ENCODE measurements at places on chromosomes 1 and 21.

- no peak for DNase-seq
Measured at GRCh38 chr1:41341772-41342562, 19.3 kb upstream of the FOXO6 start.

DNA sequence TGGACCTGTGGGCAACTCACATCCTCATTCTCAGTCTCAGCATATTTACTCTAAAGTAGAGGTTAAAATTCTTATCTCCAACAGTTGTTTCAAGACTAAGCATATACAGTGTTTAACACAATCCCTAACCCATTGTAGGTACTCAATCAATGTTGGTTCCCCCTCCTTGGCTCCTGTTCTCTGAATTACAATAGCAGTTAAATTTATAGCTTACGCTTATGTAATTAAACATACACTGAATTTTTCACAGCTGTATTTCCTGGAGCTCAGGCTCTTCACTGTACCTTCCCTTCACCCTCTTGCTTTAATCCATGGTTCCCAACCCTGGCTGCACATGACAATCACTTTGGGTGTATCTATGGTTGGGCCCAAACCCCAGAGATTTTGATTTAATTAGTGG, 89.4 kb downstream of the LPAR3 start:
- no peak for DNase-seq

GRCh38 chr1:237108297-237109040, 66.5 kb downstream of the RYR2 start:
- DNase-seq: no peak

GRCh38 chr1:218679391-218679790, 334.3 kb downstream of the TGFB2 start:
- no peak for DNase-seq

DNA sequence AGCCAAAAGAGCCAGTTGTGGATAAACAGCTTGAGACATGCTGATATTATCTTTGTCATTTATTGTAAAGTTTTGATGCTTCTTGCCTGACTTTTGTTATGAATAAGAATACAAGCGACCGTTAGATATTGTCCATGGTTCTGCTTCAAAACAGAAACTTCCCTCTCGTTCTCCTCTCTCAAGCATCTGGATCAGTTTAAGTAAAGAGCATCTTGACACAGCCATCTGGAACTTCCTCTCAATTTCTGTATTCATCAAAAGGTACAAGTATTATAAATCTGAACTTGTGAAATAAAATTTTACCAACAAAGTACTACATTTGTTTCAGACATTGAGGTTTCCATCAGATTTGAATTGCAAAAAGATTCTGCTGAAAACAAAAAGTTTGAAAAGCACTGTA, 36.4 kb upstream of the CLDN14 start:
- DNase-seq: no peak

- DNase-seq: no peak
Measured at GRCh38 chr1:164210211-164210739, 348.7 kb upstream of the PBX1 start.

DNA sequence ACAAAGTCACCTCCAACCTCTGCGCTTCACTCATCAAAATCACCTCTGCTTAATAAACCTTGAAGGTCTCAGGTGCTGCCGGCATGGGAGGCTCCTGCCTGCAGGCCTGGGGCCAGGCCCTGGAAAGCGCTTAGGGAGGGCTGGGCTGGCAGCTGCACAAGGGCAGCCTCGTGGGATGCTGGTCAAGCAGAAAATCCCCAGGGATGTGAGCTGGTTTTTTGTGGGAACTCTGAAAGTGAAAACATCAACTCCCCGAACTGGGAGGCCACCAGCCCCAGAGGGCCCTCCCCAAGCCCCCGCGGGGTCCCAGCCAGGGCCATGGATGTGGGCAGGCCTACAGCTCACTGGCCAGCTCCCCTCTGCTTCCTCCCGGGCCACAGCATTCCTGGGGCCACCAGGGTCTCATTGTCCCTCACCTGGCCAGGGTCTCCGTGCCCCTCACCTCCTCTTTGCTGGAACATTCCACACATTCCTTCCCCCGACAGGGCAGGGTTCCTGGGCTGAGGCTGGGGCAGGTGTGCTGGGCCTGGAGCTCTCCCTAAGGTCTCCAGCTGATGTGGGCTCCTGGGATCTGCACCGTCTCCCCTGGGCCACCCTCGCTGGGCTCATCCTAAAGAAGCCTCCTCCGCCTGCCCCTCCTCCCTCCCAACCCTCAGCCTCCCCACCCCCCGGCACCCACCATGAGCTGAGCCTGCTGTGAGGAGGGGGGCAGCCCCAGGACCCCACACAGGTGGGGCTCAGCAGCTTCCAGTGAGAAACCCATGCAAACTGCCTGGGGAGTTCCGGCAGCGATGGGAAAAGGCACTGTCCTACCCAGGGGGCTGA, 36.0 kb upstream of the POFUT2 start:
- no peak for DNase-seq

GRCh38 chr1:156601122-156601830, at the start of gene GPATCH4:
GPATCH4 (minus strand) TSS chr1:156601479.
- DNase-seq: no peak

DNA sequence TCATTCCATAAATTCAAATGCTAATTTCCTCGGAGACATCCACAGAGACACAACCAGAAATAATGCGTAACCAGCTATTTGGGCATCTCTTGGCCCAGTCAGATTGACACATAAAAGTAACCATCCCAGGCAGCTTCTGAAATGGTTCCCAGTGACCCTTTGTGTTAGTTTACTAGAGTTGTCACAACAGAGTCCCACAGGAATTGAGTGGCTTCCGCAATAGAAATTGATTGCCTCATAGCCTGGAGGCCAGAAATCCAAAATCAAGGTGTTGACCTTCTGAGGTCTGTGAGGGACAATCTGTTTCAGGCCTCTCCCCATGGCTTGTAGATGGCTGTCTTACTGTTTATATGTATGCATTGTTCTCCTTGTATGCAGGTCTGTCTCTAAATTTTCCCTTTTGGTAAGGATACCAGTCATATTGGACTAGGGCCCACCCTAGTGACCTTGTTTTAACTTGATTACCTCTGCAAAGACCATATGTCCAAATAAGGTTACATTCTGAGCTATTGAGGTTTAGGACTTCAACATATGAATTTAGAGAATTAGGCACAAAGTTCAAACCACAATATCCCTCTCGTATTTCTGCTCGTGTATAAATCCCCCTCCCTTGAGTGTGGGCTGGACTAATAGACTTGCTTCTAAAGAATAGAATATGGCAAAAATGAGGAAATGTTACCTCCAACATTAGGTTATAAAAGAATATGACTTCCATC, 78.2 kb upstream of the FGGY start:
- no peak for DNase-seq

- no peak for DNase-seq
Measured at GRCh38 chr1:93979718-93980319, 70.6 kb upstream of the GCLM start.

DNA sequence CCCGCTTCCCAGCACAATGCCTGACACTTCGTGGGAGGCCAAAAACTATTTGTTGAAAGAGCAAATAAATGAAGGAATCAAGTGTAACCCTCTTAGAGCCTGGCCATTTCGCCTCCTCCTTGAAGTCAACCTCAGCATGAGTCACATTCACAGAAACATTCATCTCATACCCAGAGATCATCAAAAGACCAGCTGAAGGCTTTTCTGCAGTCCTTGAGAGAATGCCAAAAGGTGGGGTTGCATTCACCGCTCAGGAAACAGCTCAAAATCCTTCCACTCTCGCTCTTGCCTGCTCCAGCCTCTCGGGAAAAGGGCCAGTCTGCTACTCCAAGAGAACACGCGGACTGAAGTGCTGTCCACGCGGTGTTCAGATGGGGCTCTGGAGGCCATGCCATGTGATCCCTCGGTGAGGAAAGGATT, 90.0 kb downstream of the VWA5B1 start:
- DNase-seq: no peak

GRCh38 chr1:48591181-48591580, 119.2 kb upstream of the SPATA6 start:
- DNase-seq: no peak

GRCh38 chr1:211761400-211761799, 69.2 kb downstream of the LPGAT1 start:
- DNase-seq: no peak

DNA sequence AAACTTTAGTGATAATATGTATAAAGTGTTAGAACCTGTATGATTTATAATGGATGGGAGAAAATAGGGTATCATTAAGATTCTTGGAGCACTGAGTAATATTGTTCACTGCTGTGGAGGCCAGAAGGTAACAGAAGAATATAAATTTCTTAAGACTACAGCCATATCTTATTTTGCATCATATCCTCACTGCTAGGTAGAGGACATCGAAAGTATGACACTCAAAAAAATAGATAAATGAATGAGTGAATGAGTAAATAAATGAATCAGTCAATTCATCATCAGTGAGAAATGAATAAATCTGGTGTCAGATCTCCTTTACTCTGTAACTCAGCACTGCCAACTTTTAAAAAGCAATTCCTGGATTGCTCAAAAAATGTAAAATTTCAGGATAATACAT, 33.2 kb downstream of the RGS13 start:
- no peak for DNase-seq

- no peak for DNase-seq
Measured at GRCh38 chr21:41668686-41669532, 97.9 kb downstream of the RIPK4 start.

GRCh38 chr1:65398083-65398482, 22.4 kb upstream of the LEPR start:
- no peak for DNase-seq

All from GM19239 (cell line).